ENCODE measurements at places on chromosomes 1 and 21.

DNA sequence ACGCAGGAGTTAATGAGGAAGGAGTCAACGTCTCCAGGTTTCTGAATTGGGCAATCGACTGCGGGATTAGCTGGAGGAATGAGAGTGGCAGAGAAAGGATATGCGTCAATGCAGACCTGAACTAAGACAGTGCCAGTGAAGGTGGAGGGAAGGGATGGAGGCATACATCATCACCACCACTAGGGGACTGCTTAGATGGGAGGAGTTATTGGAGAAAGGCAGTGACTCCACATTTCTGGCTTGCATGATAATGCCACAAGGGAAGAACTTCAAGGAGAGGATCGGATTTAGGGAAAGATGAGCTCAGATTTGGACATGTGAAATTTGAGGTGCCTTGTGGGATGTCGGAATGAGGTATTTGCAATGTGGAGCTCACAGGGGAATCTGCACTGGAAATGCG, 17.5 kb downstream of the VASH2 start:
- DNase-seq, result no peak

GRCh38 chr21:42063571-42064521, 7.3 kb upstream of the UMODL1 start:
- DNase-seq, result peak; percentile 74

GRCh38 chr1:83762416-83762815, 236.5 kb downstream of the TTLL7 start:
- no peak for DNase-seq

DNA sequence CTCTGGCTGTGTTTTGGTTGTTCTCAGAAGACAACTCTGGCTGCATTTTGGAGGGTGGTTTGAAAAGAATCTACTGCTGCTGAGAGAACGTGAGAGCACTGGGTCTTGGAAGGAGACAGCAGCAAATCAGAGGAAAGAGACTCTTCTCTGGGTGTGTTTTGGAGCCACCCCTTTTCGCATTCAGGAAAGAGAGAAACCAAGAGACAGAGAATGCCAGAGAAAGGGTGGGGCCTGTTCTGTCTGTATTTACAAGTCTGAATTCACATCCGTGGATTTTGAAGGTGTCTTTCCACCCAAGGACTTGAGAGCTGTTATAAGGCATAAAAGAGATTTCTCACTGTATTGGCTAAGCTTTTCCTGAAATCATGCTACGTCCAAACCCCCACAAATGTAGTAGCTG, 187.2 kb downstream of the C1orf94 start:
- DNase-seq, result no peak

DNA sequence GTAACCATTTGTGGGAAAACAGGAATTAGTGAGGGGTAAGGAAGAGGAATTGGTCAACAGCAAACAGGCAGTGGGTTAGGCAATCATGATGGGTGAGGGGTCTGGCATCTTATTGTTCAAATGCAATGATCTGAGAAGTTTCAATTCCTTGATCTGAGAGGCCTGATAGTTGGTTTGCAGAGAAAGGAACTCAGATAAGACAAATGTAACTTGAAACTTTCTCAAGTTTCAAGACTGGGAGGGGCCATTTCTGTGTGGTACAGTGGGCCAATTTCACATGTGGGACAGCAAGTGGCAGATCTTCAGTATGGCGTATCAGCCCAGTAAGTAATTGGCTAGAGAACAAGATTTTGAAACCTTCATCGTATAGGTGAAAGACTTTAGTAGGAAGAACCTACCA, 102.5 kb downstream of the XPR1 start:
- DNase-seq, result no peak

GRCh38 chr1:33379631-33380354, 51.1 kb downstream of the PHC2 start:
- DNase-seq, result no peak

- DNase-seq, result no peak
Observed at GRCh38 chr1:111719135-111719534, 20.1 kb downstream of the INKA2 start.

DNA sequence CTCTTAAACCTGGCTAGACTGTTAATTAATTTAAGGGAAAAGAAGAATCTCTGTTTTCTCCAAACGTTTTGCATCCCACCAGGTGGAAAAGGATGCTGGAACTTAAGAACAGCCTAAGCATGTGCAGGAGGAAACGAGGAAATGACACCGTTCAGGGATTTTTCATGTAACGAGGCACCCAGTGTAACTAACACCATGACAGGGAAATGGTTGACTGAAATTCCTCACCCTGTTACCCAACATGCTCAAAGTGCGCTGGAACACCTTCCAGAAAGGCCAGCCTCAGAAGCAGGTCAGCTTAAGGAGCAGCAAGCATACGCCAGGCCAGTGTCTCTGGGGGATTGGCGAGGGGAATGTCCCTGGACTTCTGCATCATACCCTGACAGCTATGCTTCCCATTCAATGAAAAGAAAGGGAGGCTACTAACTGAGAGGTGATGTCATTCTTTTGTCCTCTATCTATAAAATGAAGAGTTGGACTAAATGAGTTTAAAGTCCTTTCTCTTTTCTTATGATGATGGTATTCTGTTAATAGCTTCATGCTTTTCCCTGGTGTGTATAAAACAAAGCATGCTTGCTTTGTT, 21.6 kb downstream of the TNN start:
- no peak for DNase-seq

DNA sequence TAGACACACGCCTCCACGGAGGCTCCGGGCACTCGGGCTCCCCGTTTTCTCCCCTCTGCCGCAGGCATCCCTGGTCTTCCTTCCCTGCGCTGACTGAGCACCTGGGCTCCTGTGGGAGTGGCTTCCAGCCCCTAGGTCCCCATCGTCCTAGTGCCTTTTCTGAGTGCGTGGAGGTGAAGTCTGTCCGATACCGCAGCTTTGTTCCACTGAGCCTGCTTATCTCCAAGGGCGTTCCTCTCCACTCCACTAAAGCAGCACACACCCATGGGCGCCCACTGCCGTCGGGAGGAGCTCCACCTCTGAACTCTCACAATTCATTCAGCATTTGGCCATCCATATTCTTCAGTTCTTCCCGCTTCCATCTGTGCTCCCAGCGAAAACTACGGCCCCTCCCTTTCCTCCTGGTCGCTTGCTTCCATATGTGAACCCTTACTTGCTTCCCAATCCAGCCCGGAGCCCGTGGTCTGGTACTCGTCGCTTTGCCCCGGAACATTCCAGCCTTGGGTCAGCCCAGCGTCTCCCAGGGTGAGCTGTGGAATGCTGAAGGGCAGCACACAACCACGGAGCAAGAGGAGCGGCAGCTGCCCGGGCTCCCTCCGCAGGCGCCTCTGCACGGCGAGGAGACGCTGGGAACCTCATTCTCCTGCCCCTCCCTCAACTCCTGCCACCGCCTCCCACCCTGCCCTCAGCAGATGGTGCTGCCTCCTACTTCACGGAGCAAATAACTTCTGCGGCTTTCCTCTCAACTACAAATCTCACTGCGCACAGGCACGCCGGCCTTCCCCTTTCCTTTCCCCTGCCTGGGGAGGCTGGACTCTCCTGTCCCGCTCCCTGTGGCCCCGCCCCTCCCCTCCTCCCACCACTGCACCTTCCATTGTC, 27.5 kb downstream of the ATP8B2 start:
- DNase-seq, result peak; percentile 43

DNA sequence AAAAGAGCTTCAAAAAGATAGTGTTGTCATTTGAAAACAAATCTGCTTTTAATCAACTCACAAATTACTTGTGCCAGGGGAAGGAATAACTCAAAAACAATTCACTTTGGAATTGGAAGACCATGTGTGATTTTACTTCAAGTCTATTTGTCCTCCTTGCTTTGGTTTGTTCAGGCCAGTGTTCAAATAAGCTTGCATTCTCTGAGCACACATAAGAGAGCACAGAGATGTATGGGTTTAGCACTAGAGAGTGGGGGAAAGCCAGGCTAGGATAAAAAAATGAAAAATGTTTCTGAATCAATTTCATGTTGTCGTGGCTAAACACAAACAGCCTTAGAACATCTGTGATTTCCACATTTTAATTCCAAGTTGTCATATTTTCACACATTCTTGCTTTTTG, 325.7 kb upstream of the LYPLAL1 start:
- DNase-seq, result no peak

DNA sequence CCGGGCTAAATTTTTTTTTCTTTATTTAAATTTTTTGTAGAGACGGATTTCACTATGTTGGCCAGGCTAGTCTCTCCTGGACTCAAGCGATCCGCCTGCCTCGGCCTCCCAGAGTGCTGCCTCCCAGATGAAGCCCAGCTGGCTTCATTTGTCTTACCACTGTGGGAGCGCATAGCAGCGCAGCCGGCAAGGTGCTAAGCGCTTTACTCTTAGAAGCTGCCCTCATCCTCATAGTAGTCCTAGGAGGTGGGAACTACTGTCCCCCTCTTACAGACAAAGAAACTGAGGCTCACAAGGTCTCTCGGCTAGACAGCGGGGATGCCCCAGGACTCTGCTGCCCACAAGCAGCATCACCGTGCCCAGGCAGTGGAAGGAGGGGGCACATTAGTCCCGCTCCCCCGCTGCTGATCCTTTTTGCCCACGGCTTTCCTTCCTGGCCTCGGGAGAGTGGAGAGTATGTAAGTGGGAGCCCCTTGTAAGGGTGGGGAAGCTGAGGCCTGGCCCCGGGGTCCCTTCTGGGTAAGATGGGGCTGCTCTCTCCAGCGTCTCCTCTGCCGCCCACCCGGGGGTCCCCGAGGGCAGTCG, 726 bp downstream of the TMEM54 start:
- no peak for DNase-seq

- DNase-seq, result no peak
Observed at GRCh38 chr1:9437961-9438430, 101.3 kb upstream of the SLC25A33 start.

- DNase-seq, result no peak
Observed at GRCh38 chr1:180184041-180184440, 29.4 kb downstream of the QSOX1 start.

DNA sequence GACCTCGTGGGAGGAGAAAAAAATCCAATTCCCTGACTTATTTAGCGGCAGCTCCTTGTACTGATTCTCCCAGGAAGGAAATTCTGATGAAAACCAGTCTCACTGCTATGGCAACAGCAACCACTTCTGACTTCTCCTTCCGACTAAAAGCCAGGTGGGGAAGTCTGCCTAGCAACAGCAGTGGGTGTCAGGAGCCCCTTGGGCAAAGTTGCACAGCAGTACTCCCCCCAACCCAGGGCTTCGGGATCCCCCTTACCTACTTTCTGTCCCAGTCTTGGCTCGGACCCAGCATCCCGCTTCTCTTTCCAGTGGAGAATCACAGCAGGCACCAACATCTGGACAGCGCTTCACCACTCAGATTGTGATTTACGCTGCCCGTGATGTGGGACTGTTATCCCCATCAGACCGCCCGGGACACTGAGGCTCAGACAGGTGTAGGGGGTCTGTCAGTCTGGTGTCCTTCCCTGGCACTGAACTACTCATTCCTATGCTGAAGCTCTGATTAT, 24.6 kb downstream of the NKAIN1 start:
- no peak for DNase-seq

- DNase-seq, result no peak
Observed at GRCh38 chr1:26999440-26999987, 6.0 kb downstream of the TRNP1 start.

GRCh38 chr21:46425041-46425440, 33.6 kb upstream of the DIP2A start:
- no peak for DNase-seq

- DNase-seq, result no peak
Observed at GRCh38 chr1:240965581-240966091, 353.7 kb upstream of the GREM2 start.

- peak; percentile 21 for DNase-seq
Observed at GRCh38 chr1:109184687-109185086, 29.0 kb upstream of the SARS1 start.

DNA sequence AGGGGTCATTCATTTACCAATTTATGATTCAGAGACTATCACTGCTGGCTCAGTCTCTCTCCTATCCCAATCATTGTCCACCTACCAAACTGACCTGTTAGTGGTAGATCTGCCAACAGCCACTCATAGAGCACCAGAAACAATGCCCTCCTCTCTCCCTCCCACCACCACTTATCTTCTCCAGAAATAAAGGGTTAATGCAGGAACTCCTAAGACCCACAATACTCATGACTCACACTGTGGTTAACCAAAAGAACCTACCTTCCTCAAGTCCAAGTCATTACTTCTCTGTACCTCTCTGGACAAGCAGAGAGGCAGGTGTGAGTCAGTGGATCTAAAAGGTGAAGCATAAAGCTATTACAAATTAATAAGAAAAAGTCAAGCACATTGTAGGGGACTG, 40.9 kb upstream of the CAMK1G start:
- no peak for DNase-seq

- DNase-seq, result peak; percentile 48
Observed at GRCh38 chr21:14773777-14774345, 227.7 kb upstream of the SAMSN1 start.

- DNase-seq, result peak; percentile 25
Observed at GRCh38 chr1:185155600-185156287, 1.0 kb downstream of the TRMT1L start.

DNA sequence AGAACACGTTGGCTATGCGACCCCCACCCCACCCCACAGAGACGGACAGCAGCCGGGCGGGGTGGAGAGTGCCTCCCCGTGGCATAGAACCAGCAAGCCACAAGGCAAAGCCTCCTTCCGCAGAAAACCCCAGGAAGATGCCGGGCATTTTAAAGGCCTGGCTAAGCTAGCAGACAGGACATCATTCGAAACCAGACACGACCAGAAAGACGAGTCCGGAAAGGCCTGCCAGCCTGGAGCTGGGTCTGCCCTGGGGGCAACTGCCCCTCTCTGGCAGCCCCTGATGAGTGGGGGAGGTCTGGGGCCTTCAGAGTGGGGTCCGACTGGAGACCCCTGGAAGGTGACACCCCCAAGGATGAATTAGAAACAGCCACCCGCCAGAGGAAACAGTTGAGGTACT, 8.5 kb downstream of the FTCD start:
- no peak for DNase-seq

GRCh38 chr1:217484871-217485270, 146.0 kb downstream of the GPATCH2 start:
- DNase-seq, result no peak

GRCh38 chr1:17904290-17904689, 149.2 kb downstream of the ACTL8 start:
- DNase-seq, result no peak

- DNase-seq, result no peak
Observed at GRCh38 chr1:212805767-212806166, 14.1 kb downstream of the TATDN3 start.

DNA sequence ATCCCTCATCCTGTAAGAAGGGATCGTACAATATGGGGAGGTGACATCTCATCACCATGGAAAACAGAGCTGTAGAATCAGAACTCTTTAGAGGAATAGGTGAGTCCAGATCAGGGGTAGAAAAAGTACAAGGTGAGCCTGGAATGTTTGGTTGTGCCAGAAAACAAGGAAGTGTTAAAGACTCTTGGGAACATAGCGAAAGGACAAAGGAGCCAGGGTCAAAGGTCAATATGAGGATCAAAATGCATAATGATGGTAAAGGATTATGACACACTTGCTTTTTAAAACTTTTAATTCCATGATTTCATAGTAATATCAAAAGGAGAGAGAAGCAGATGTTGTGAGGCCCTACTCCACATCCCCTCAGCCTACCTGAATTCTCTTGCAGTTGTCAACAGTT, 19.2 kb upstream of the TRIM33 start:
- no peak for DNase-seq

GRCh38 chr1:162299018-162299417, 77.6 kb downstream of the SPATA46 start:
- DNase-seq, result no peak

GRCh38 chr1:241841691-241842090, 6.3 kb upstream of the EXO1 start:
- no peak for DNase-seq

Measured in CD4-positive, alpha-beta T cell treated with Interleukin-15 for 1 hour (primary cell).